ENCODE measurements at places on chromosomes 12 and 14. TPM values are rescaled to one million over a fixed set of nuclear protein-coding genes. Genes with fewer than 3 reads are reported as not detected.
A peak's percentile ranks its signal among the peaks of the same experiment; 100 is the strongest.

GRCh38 chr14:77305696-77306095, 15.0 kb downstream of the POMT2 start:
- H3K4me1 ChIP-seq, result peaks cover 74% of the 10 kb centered on the region
- H3K4me3 ChIP-seq, result no peak overlapping the region
- H3K36me3 ChIP-seq, result peaks cover 3% of the 10 kb centered on the region

DNA sequence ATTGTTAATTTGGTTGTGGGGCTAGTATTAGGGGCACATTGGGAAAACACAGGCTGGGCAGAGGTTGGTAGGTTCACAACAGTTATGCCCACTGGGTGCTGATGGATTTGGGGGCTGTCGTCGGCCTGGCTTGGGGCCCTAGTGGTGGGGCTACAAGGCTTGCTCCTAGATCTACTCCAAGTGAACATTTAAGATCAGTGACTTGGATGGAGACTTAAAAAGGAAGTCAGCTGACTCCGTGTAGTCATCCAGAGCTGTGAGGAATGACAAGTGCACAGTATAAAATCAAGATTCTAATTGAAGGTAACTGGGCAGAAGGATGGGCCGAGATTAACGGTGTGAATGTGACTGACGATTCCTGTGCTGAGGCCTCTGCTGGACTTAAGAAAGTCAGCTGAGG, 12.8 kb upstream of the NR4A1 start:
- H3K27ac ChIP-seq, result peak overlapping the region; percentile 93
- peak overlapping the region; percentile 76 for H3K4me3 ChIP-seq
- H3K27me3 ChIP-seq, result no peaks in the 10 kb centered on the region
- no peak for DNase-seq
- H3K4me1 ChIP-seq, result peaks cover 58% of the 10 kb centered on the region
- no peaks in the 10 kb centered on the region for H3K36me3 ChIP-seq

GRCh38 chr12:2944401-2945047, 14.7 kb upstream of the TEAD4 start:
- H3K4me3 ChIP-seq, result peak overlapping the region; percentile 18
- no peaks in the 10 kb centered on the region for H3K27me3 ChIP-seq
- no peaks in the 10 kb centered on the region for H3K36me3 ChIP-seq
- H3K4me1 ChIP-seq, result peaks cover 5% of the 10 kb centered on the region
- peak; percentile 45 for DNase-seq
- H3K27ac ChIP-seq, result peak overlapping the region; percentile 54

P3H3 gene
- total RNA-seq, result 4.2 TPM

DNA sequence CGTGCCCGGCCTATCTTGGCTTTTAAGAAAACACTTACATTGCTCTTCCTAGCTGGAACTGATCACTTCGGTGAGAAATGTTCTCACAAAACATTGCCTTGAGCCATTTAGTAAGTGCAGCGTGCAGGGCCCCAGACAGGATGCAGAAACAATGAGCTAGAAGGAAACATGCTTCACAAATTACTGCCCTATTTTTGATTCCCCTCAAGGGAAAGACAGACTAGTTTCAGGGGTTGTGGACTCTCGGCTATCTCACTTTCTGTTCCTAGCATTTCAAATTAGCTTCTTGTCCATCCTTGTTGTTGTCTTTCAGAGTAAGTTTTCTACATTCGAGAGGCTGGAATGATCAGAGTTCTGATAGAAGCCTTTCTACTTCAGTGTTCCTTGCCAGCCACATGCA, 21.6 kb downstream of the TGFB3 start:
- no peak overlapping the region for H3K27ac ChIP-seq
- no peak overlapping the region for H3K4me3 ChIP-seq
- no peaks in the 10 kb centered on the region for H3K27me3 ChIP-seq
- H3K4me1 ChIP-seq, result no peaks in the 10 kb centered on the region
- no peak for DNase-seq
- H3K36me3 ChIP-seq, result peaks cover 76% of the 10 kb centered on the region

GRCh38 chr12:58435647-58436046, 484.7 kb downstream of the LRIG3 start:
- H3K27ac ChIP-seq, result no peak overlapping the region
- no peak overlapping the region for H3K4me3 ChIP-seq
- no peaks in the 10 kb centered on the region for H3K27me3 ChIP-seq
- H3K4me1 ChIP-seq, result no peaks in the 10 kb centered on the region
- DNase-seq, result no peak

- H3K27ac ChIP-seq, result no peak overlapping the region
- H3K4me1 ChIP-seq, result no peaks in the 10 kb centered on the region
- no peak overlapping the region for H3K4me3 ChIP-seq
- DNase-seq, result no peak
- H3K36me3 ChIP-seq, result no peaks in the 10 kb centered on the region
- H3K27me3 ChIP-seq, result no peaks in the 10 kb centered on the region
Measured at GRCh38 chr12:30047516-30048254, 263.9 kb upstream of the TMTC1 start.

GRCh38 chr12:51661199-51661598, 70.2 kb downstream of the SCN8A start:
- H3K4me1 ChIP-seq, result no peaks in the 10 kb centered on the region
- DNase-seq, result no peak
- no peaks in the 10 kb centered on the region for H3K27me3 ChIP-seq
- H3K27ac ChIP-seq, result no peak overlapping the region
- H3K4me3 ChIP-seq, result no peak overlapping the region
- no peaks in the 10 kb centered on the region for H3K36me3 ChIP-seq

DNA sequence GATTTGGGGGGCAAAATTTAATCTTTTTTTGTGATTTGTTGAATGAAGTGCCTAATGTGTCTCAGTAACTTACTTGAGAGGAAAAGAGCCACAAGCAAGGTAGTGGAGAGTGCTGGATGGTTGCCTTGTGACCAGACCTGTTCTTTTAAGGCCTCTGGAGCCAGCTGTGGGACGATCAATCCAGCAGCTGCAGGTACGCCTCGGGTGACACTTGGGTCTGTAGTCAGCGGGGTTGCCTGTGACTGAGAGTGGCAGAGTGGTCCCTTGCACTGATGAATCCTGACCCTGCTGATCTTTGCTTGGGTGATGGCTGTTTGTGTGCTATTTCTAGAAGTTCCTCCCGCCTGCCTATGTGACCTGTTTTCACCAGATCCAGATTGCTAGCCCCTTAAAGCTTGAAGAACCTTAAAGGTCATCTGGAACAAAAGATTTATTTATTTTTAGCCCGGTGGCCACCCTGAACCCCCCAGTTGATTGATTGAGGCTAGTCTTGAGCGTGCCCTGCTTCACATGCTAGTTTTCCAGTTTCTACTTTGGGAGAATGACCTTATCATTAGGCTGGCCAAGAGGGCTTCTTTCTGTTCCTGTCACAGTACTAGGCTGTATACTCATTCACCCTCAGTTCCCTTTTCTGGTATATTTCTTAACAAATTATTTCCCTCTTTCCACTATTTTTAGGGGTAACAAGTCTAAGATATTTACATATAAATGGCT, 23.2 kb downstream of the PRKCH start:
- peak overlapping the region; percentile 65 for H3K27ac ChIP-seq
- no peaks in the 10 kb centered on the region for H3K36me3 ChIP-seq
- H3K4me1 ChIP-seq, result peaks cover 26% of the 10 kb centered on the region
- peak overlapping the region; percentile 13 for H3K4me3 ChIP-seq

- H3K4me3 ChIP-seq, result peak overlapping the region; percentile 76
- H3K27ac ChIP-seq, result peak overlapping the region; percentile 96
- H3K36me3 ChIP-seq, result no peaks in the 10 kb centered on the region
- no peaks in the 10 kb centered on the region for H3K27me3 ChIP-seq
Measured at GRCh38 chr12:31589598-31589903, 1.4 kb downstream of the DENND5B start.

GRCh38 chr12:111405149-111405858, 419 bp upstream of the SH2B3 start:
- H3K4me1 ChIP-seq, result peaks cover 39% of the 10 kb centered on the region
- H3K27ac ChIP-seq, result peak overlapping the region; percentile 84
- H3K4me3 ChIP-seq, result peak overlapping the region; percentile 93
- peaks cover 2% of the 10 kb centered on the region for H3K27me3 ChIP-seq
- DNase-seq, result peak; percentile 91
- no peaks in the 10 kb centered on the region for H3K36me3 ChIP-seq

- H3K4me1 ChIP-seq, result peaks cover 6% of the 10 kb centered on the region
- no peak for DNase-seq
- H3K4me3 ChIP-seq, result no peak overlapping the region
- no peaks in the 10 kb centered on the region for H3K27me3 ChIP-seq
Measured at GRCh38 chr12:21542403-21542802, 16.3 kb downstream of the SPX start.
